ENCODE measurements at places on chromosomes 1 and 21.

DNA sequence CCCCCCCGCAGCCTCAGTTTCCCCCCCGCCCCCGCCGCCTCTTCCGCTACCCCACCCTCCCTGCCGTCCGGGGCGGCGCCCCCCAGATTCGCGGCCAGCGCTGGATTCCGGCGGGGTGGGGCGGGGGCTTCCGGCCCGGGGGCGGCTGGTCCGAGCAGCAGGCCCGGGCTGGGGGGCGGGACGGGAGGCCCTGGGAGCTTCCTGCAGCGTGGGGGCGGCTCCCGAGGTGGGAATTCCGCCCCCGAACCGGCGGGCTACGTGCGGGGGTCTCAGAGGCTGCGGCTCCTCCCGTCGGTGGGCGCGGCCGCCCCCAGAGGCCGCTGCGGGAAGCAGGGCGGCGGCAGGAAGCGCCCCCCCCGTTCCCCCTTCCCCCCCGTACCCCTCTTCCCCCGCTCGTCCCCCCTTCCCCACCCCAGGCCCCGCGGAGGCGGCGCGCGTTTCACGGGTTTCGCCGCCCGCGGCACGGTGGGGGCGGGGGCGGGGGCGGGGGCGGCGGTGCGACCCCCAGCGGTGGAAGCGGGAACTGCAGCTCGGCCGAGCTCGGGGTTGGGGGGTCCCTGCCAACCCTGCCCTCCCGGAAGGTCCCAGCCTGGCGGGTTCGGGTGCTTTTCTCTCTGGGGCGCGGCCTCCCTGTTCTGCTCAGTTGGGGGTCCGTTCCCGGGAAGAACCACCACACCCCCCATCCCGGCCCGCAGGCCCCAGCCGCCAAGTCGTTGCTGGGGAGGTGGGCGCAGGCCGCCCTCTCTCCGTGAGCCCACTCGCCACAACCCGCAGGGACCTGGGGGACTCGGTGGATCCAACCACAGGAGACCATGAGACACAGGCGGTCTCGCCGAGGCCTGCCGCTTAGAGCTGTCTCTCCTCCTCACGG, 76.3 kb downstream of the MORN1 start:
- DNase-seq = peak; percentile 81

- no peak for DNase-seq
Measured at GRCh38 chr1:212777151-212777550, 14.4 kb downstream of the NSL1 start.

DNA sequence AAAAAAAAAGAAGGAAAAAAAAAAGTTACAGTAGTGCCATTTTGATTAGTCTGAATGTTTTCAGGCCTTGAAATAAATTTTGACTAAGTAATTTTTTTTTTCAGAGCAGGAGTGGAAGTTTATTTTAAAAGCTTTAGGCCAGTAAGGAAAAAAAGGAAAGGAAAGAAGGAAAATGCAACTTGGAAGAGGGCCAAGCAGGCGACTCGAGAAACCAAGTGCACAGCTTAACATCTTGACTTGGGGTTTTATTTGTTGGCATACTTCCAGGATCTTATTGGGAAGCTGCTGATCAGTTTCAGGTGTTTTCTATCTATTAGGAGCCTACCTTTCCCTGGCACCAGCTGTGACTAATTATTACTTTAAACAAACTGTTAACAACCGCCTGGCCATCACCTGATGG, 41.7 kb downstream of the ATF3 start:
- no peak for DNase-seq

DNA sequence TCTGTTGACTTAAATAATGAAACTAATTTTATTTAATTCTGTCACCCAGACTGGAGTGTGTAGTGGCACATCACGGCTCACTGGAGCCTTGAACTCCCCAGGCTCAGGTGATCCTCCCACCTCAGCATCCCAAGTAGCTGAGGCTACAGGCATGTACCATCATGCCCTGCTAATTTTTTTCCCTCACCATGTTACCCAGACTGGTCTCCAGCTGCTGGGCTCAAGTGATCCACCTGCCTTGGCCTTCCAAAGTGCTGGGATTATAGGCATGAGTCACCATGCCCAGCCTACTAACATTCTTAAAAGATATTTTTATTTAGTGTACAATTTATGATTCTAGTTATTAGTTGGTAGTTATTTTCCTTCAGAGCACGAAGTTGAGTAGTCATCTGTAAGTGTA, 49.5 kb downstream of the NRDC start:
- DNase-seq = no peak

DNA sequence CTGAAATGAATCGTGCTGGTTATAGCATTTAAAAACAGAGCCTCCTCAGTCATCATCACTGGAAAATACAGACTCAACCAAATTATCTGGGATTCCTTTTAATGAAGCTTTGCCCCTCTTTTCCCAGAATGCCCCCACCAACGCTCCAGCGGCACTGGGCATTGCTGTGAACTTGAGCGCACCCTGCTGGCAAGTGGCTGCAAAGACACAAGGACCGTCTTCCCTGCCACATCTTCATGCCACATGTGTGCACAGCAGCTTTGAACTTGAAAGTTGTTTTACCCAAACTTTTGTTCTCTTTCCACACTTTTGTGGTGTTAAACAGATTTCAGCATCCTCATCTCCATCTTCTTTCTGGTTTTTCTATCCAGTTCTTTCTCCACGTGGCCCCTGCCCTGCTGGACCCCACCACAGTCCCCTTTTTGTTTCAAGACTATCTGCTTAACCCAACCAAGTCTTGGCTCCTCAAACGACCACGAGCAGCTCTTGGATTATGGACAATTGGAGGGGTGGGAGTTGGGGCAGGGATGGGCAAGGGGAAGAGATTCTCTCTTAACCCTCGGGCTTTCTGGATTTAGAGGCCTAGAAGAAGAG, 12.8 kb upstream of the LMX1A start:
- DNase-seq = peak; percentile 55

GRCh38 chr1:49251019-49251784, 474.5 kb upstream of the BEND5 start:
- no peak for DNase-seq

DNA sequence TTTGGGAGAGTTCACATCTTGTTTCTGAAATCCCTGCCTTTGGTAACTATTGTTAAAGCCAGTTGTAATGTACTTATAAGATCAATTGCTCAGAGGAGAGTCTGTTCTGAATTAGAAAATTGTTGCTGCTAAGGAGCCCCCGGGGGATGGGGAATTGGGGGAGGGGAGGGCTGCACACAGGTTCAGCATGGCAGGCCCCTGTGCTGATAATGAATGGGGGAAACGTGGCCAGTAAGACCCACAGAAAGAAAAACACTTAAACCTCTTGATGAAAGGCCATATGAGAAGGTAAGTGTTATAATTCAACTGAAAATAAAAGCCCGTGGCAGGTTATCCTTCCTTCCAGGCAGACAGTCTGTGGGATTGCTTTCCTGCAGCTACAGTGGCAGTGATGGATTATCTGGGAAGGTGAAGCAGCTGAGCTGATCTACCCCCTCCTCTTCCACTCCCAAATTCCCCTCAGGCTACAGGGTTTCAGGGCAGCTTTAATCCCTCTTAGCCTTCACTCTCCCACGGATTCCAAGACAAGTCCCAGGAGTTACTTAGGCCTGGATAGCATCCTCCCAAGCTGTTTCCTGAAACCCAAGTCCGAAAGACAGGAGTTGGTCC, 398.8 kb downstream of the TBX15 start:
- no peak for DNase-seq

DNA sequence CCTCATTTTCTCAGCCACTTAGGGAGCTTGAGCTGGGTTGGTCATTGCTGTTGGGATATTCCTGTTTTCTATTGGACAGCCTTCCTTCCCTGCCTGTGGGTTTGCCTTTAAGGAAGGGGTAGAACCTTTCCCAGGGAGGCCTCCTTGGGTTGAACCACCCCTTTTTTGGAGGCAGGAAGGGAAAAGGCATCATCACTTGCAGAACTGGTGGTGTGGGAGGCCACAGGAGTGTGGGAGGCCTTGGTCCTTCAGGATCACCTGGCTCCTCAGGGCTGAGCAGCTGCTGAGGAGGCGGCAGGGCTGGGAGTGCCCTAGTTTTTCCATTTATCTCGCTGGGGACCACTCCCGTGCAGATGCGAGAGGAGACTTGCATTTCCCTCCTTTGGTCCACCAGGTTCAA, 667 bp upstream of the CYB561D1 start:
- no peak for DNase-seq

GRCh38 chr1:173269490-173270230, 62.5 kb upstream of the TNFSF4 start:
- DNase-seq = no peak

DNA sequence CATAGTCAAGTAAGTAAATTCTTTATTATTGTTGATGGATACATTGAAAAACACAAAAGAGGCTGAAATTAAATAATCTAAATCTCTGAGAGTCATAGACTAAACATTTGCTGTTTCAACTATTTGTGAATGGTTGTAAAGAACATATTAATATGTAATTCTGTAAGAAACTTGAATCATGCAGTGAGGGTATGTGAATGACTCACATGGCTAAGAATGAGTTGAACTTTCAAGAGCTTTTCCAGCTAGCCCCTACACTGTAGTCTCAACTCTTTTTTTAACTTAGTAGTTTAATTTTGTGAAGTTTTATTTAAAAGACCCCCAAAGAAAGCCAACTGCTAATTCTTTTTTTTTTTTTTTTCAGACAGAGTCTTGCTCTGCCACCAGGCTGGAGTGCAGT, 588.1 kb downstream of the DPYD start:
- DNase-seq = no peak

- no peak for DNase-seq
Measured at GRCh38 chr1:156707417-156708217, 2.2 kb upstream of the CRABP2 start.
